ENCODE measurements at places on chromosomes 5 and 9.
A peak's percentile ranks its signal among the peaks of the same experiment; 100 is the strongest.

DNA sequence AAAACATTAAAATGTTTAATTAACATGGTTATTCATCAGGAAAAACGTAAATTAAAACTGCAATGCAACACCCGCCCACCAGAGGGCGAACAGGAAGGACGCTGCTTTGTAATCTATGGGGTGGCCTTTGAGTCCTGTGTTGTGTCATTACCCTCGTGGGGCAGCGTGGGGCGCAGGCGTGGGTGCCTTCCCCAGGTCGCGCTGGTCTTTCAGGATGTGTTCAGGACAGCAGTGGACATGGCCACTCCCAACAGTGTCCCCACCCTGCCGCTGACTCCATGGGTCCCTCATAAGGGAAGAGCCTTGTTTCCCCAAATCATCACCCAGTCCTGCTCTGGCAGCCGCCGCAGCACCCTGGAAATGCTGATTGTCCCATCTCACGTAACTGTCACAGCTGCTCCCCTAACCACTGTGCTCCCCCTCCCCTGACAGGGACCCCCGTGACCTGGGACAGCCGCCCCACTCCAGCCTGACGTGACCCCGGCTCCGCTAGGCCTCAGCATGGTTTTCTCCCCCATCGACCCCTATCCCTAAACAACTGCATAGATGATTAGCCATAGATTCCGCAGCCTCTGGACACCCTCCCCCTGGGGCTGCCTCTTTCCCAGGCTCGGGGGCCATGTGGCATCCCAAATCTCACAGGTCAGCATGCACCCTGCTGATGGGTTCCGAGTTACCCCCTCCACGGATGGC, 36.4 kb downstream of the GLT6D1 start:
- DNase-seq, result peak; percentile 49

DNA sequence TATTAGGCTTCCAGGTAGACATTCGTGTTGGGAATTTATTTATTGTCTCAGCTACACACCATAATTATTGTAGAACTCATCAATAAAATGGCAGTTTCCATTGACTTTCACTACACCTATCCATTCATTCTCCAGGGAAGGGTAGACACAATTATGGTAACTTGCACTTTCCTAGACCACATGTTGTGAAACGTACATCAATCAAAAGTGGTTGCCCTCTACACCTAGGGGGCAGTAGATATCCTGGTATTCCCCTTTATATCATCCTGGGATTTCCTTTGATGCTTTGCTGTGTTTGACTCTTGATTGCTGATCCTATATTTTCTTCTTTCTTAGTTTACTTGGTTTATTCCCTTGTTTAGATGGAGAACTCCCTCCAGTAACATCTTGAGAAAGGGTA, 47.9 kb downstream of the ADGRV1 start:
- DNase-seq, result no peak

- DNase-seq, result no peak
Observed at GRCh38 chr9:16090907-16091629, 538.2 kb downstream of the CCDC171 start.

- no peak for DNase-seq
Observed at GRCh38 chr9:113888976-113889375, 12.9 kb downstream of the ZNF618 start.

DNA sequence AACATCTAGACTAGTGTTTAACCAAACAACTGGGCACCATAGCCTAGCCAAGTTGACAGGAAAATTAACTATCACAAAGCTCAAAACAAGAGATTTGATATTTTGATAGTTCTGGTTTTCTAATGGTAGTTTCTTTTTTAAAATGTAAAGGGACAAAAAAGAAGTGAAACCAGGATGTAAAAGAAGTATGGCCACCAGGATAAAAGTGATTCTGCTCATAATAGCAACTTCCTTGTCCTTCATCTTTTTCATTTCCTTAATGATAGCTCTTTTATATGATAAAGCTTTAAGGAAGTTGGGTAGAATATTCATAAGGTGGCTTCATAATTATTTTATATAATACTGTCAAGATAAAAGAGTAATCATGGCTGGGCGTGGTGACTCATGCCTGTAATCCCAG, 139.1 kb downstream of the BASP1 start:
- DNase-seq, result no peak

- DNase-seq, result no peak
Observed at GRCh38 chr5:50564079-50564478, 102.4 kb upstream of the PARP8 start.

- no peak for DNase-seq
Observed at GRCh38 chr9:76333388-76333787, 60.8 kb downstream of the RFK start.

GRCh38 chr5:84202136-84202535, 182.5 kb downstream of the EDIL3 start:
- DNase-seq, result no peak

GRCh38 chr5:144028636-144029035, 141.8 kb downstream of the YIPF5 start:
- DNase-seq, result no peak

GRCh38 chr5:141001844-141002604, 35.7 kb downstream of the PCDHAC2 start:
- no peak for DNase-seq

DNA sequence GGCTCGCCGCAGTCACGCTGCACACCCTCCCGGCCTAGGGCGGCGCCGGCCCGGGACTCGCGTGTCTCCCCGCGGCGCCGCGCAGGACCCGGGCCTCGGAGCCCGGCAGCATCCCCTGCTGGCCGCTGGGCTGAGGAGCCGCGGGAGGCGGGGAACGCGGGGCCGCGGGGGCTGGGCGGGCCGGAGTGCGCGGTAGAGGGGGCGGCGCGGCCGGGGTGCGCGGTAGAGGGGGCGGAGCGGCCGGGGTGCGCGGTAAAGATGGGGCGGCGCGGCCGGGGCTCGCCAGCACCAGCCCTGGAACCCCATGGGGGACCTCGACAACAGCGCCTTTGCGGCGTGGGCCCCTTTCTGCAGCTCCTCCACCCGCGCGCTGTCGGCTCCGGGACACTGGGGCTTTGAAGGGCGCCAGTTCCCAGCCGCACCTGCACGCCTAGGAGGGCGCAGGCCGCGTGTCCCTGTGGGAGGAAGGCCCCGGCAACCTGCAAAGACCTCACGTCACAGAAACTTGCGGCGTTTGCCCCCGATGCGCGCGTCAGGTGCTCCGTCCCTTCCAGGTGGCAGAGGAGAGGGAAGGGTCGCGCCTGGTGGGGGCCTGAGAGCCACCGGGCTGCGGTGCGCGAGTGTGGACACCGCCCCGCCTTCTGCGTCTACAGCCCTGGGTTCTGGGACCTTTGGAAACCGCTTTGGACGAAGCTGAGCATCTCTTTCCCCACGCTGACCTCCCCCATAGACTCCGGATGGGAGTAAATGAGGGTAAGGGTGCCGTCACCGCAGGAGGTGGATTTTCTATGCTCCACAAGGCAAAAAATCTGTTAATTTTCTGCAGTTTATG, 49.6 kb downstream of the NSUN2 start:
- DNase-seq, result no peak

DNA sequence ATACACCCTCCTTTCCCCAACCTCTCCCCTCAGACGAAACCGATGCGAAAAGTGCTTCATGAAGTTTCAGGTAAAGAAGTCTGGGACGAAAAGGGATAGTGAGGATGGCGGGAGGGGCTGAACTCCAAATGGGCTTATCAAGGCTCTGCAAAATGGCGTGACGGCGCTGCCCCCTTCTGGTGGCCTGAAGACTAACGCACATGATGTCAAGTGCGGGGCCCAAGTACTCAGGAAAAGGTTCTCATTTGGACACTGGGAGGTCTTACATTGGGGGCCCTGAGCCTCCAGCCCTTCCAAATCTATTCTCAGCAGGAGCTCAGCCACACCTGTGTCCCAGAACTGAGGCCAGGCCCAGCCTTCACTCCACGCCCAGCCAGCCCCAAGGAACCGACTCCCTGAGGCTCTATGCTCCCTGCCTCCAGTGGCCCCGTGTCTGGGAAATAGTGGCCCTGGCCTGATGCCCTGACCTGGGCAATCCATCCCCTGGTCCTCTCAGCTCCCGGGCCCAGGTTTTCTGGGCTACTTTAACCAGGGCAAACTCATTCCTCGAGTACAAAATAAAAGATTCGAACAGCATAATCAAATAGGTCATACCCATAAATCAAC, 119.9 kb downstream of the KCNIP1 start:
- DNase-seq, result no peak

- DNase-seq, result no peak
Observed at GRCh38 chr9:92558612-92559374, 23.0 kb upstream of the ECM2 start.

GRCh38 chr5:161299053-161299452, 247.5 kb downstream of the GABRB2 start:
- DNase-seq, result no peak

DNA sequence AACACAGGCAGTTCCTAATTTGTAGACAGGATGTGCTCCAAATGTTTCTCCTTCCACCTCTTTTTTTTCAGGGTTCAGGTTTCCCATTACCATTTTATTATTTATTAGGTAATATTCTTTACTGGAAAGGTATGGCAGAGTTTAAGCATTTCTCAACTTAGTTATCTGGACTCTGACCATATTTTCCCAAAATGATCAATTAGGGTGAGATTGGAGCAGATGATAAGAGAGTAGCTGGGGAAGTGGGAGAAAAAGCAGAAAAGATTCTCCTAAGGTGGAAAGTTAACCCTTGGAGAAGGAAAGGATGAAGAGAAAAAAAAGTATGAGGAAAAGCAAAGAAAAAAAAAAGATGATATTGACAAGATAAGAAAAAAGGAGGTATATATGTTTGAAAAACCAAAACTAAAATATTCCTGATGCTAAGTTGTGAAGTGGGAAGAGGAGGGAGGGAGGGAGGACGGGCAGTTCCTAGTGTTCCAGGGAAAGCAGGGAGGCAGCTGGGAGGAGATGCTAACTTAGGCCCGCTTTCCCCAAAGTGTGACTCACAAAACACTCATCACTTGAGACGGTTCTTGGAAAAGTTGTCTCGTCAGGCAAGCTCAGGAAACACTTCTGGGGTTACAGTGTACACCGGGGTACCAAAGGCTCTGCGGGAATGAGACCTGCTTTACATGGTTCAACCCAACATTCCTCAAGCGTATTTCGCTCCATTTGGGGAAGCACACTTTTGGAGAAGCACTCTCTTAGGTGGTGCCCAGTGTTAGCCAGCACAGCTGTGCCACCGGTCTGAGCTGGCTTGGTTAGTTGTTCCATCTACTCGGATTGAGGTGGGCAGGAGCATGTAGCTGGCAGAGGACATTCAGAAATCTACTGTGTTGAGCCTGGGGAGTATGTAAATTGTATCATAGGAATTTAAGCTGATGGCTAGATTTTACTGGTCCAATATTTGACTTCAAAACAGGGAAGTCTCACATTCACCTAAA, 35.1 kb downstream of the B4GALT1 start:
- no peak for DNase-seq

DNA sequence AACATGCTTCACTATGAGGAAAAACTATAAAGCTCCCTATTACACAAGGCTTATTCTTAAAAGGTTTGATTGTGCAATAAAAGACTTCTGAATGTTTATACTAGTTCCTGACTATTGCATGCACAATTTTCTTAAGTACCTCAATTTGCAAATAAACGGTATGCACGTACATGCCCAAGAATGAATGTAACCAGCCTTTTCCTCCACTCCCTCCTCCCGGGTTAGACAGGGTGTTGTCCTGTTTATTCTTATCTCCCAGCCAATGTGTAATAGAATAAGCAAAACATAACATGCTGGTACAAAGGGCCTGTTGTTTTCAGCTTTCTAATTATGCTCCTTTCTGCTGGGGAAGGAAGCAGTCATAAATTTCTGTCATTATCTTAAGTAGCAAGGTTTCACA, 79.1 kb downstream of the AOPEP start:
- DNase-seq, result no peak

DNA sequence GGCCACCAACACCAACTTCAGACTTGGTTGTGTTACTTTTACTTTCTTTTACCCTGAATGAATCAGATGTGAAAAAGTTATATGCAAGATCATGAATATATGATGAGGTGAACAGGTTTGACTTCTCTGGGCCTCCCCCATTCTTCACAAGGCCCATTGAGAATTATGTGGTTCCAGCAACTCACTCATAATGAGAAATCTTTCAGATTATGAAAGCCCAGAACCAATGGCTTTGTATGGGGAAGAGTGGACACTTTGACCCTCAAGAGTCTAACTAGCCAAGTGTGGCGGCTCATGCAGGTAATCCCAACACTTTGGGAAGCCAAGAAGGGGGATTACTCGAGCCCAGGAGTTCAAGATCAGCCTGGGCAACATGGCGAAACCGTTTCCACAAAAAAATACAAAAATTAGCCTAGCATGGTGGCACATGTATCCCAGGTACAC, 16.1 kb upstream of the LNPEP start:
- no peak for DNase-seq

- DNase-seq, result peak; percentile 14
Observed at GRCh38 chr5:96816411-96816939, 8.7 kb upstream of the ERAP1 start.

GRCh38 chr5:144179226-144179625, 8.6 kb downstream of the KCTD16 start:
- DNase-seq, result no peak

DNA sequence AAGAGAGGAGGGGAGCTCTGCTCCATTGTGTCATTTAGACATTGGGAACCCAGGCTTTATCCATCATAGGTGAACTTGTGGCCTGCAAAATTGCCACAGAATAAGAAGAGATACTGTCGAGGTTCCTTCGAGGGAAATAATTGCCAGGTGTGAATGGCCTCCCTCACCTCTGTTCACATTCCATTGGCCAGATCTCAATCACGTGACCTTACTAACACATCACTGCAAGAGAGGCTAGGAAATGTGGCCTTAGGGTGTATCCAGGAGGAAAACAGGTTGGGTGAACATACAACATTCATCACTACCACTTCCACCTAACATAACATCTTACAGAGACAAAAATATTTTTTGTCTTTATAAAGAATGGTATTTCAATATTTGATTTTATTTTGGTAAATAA, 182.1 kb downstream of the FBXL7 start:
- no peak for DNase-seq

GRCh38 chr5:153480401-153480800, 10.1 kb upstream of the GRIA1 start:
- no peak for DNase-seq

DNA sequence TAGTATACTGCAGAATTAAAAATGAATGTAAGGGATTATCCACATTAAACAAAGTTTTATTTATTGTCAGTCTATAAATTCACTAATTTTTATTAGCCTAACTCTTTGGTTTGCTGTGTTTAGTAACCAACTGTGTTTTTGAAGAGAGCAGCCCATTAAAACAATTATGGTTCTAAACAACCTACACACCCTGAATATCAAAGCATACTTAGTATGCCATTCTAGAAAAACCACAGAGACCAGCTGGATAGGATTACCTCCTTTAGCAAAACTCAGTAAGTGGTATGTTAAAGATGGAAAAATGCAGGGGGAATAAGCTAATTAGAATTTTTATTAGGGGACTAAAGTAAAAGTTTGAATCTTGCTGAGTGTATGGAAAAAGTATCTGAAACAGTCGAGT, 1981.7 kb upstream of the NUDT12 start:
- no peak for DNase-seq

DNA sequence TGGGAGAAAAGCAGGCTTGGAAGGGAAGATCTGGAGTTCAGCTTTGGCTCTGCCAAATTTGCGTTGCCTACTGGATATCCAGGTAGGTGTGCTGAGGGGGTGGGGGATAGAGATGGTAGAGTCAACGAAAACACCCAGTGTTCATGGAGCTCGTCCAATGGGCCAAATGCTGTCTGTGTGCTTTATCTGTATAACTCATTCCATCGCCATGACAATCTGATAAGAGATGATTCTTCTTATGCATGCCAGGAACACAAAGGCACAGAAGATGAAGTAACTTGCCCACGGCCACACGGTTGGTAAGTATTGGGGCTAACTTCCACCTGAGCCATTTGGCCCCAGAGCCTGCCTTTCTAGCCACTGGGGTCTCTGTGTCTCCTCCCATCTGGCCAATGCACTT, 53.2 kb downstream of the BOD1 start:
- no peak for DNase-seq

Data from activated T-cell treated with anti-CD3 and anti-CD28 coated beads for 1 hour (primary cell).